ENCODE measurements at places on chromosomes 1 and 21.

GRCh38 chr1:241292973-241293372 lies 64.0 kb downstream of the RGS7 start:
- DNase-seq: no peak

DNA sequence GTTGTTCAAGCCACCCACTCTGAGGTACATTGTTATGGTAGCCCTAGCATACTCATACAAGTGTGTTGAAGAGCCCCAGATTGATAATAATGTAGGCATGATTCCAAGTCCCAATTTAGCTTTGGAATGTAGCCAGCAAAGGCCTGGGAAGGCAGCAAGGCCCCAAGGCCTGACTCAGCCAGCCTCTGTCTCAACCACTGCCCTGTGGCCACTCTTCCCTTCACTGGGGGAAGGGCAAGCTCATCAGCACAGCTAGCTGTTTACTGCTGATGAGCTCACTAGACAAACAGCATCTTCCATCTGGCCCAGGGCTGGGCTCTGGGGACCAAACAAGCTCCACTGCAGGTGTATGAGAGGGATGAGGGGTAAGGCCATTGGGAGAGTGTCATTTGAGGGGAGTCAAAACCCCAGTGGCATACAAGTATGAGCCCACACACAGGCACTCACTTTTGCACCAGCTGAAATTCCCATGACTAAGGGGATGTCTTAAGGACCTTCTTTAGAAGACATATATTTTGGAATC lies 2.2 kb upstream of the IRF6 start:
- no peak for DNase-seq

DNA sequence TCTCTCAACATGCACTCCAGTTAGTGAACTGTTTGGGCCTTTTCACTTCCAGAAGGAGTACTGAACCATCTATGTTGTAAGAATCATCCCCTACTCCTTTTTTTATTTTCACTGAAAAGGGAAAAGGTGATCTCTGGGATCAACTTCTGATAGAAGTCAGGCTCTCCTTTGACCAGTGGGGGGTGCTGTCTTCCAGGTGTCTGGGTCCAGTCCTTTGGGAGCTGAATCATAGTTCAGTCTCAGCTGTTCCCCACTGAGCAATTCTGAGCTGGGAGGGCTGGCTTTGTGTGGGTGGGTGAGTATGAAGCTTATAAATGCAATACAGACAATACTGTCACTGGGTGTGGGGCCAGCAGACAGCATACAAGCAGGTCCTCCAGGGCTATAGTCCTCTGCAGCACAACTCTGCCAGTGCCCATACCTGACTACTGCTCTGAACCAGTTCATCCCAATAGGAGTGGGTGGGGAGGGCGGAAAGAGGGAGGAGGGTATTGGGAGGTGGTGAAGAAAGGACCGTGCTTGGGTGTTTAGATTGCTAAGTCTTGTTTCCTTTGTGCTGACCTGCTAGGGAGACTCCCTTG lies 12.5 kb upstream of the SARS1 start:
- peak; percentile 43 for DNase-seq

- no peak for DNase-seq
Measured at GRCh38 chr1:198472119-198472518, 68.4 kb downstream of the ATP6V1G3 start.

- no peak for DNase-seq
Measured at GRCh38 chr1:208347191-208347590, 103.0 kb upstream of the PLXNA2 start.

DNA sequence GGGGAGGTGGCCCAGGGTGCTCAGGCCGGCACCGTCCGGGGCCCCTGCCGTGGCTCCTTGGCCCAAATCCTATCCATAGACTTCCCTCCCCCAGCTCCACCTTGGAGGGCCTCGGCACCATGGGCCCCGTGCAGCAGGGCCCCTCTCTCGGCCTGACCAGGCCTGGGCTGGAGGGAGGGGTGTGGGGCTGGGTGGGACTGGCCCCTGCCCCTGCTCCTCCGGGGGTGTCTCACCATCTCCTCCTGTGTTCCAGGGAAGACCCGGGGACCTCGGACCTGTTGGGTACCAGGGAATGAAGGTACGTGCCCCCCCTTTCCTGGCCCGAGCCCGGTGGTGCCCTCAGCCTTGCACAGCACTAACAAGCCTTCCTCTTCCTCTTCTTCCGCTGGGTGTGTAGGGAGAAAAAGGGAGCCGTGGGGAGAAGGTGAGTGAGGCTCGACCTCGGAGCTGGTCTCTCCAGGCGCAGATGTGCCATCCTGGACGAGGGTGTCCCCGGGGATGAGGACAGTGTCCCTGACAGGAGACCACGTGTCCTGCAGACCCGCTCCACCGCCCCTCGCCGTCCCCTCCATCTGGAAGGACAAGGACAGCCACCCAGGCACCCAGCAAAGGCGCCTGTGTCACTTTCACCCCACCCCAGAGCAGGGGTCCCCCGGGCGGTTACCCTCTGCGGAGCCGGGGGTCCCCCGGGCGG lies 7.9 kb downstream of the COL6A1 start:
- DNase-seq: no peak

- peak; percentile 80 for DNase-seq
Measured at GRCh38 chr1:35577071-35577998, 4.2 kb downstream of the TFAP2E start.

GRCh38 chr1:162389021-162389818 lies 7.7 kb downstream of the C1orf226 start:
- DNase-seq: no peak

GRCh38 chr21:41715649-41716281 lies 51.1 kb downstream of the RIPK4 start:
- no peak for DNase-seq

GRCh38 chr21:44532712-44533111 lies 7.3 kb downstream of the KRTAP10-1 start:
- no peak for DNase-seq
